Colonic mucosa (tissue), 4 donors: ENCODE measurements at places on chromosomes 13 and 19. TPM values are rescaled to one million over a fixed set of nuclear protein-coding genes. Genes with fewer than 3 reads are reported as not detected.

The ITGBL1 gene
- 0.72 TPM for total RNA-seq

The FCER2 gene
- total RNA-seq: 1.3 TPM

DNA sequence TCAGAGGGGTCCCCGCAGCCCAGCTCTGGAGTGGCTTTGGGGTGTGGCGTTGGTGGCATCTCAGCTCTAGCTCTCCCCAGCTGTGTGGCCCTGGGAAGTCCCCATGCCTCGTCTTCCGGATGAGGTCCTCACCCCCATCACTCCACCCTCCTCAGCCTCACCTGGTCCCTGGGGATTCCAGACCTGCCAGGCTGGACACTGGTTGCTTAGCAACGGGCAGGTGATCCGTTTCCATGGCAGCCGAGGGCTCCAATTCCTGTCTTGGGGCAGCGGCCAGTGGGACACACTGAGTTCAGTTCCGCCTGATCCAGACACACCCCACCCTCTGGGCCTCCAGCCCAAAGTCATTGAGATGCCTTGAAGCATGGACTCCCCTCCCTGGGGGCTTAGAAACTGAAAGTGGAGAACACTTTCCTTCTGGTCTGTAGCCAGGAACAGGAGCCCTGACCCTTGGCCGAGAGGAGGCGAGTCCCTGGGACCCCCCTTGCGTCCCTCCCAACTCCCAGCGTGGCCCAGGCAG is 7.7 kb upstream of the MISP start:
- peak; percentile 79 for DNase-seq

- no peak for DNase-seq
These were observed 27.4 kb upstream of the GPR12 start for GRCh38 chr13:26787961-26788360.

DNA sequence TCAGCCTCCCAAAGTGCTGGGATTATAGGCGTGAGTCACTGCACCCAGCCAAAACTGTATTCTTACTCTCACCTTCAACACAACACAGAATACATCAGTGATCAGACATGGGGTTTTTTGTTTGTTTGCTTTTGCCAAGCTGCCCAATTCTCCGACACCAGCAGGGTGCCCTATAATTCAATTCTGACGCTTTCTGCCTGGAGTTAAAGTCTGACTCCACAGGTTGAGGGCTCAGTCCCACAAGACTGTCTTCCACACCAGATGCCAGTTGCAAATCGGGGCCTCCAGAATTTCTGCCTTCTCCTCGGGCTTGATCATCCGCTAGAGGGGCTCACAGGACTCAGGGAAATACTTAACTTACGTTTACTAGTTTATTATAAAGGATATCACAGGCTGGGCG is 22.1 kb downstream of the FBN3 start:
- DNase-seq: no peak
